Right ventricle myocardium inferior (tissue), 1 donor: ENCODE measurements at places on chromosomes 5 and 9. TPM values are rescaled to one million over a fixed set of nuclear protein-coding genes. Genes with fewer than 3 reads are reported as not detected.

Gene OTP
- not detected for total RNA-seq

Gene SAXO1
- not detected for total RNA-seq

Gene GPR21
- total RNA-seq, result 0.49 TPM

- DNase-seq, result no peak
Measured at GRCh38 chr5:160097991-160098390, 21.3 kb downstream of the PWWP2A start.

DNA sequence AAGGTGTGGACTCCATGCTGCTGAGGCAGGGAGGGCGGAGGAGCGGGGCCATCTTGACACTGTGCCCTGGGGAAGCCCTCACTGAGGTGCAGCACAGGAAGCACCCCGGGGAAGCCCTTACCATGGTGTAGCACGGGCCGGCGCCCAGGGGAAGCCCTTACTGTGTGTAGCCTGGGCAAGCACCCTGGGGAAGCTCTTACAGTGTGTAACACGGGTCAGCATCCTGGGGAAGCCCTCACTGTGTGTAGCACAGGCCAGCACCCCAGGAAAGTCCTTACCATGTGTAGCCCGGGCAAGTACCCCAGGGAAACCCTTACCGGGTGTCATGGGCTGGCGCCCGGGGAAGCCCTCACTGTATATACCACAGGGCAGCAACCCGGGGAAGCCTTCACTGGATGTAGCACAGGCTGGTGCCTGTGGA lies 62.6 kb upstream of the ZNF354B start:
- DNase-seq, result no peak

DNA sequence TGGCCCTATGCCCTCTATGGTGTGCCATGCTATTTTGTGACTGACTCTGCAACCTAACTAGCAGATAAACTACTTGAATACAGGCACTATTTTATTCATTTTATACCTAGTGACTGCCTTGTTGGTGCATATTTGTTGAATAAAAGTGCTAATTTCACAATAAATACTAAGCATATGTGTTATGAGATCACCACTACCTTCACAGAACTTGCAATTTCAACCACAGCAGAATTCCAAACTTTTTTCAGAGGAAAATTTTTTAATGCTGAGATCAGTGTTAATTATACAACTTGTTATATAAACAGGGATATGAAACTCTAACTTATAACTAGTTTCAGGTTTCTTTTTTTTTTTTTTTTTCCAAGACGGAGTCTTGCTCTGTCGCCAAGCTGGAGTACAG lies 94.8 kb downstream of the NR3C1 start:
- no peak for DNase-seq

- no peak for DNase-seq
Measured at GRCh38 chr5:181120761-181121160, 10.2 kb downstream of the OR2V1 start.
